ENCODE measurements at places on chromosomes 3 and 15. TPM values are rescaled to one million over a fixed set of nuclear protein-coding genes. Genes with fewer than 3 reads are reported as not detected.

The SAMMSON gene
- not detected for total RNA-seq

The CDHR4 gene
- total RNA-seq: under 0.01 TPM

The GOLGA8M gene
- total RNA-seq: 0.25 TPM

The SAMD7 gene
- not detected for total RNA-seq

The MPI gene
- total RNA-seq: 27.5 TPM

The GOLGA6L7 gene
- total RNA-seq: not detected

Data from temporal lobe (tissue), 4 donors.